ENCODE measurements at places on chromosomes 6 and 20.

- no peak for DNase-seq
These were observed 69.8 kb downstream of the DST start for GRCh38 chr6:56572788-56573471.

DNA sequence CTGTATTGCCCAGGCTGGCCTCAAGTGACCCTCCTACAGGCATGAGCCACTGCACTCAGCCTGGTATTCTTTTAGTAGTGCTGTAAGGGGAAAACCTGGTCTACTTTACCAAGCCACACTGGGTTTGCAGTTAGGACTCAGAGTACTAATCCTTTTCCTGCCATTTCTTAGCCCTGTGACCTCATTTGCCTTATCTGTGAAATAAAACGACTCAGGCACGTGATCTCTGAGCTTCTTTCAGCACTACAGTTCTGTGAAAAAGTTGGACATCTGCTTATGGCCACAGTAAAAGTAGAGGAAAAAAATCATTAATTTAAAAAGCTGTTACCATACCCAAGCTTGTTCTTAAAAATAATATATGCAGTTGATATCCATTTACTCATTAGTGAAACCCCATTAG, 1007.5 kb downstream of the KIF16B start:
- DNase-seq, result no peak

- DNase-seq, result no peak
These were observed 154.9 kb downstream of the SOX4 start for GRCh38 chr6:21748343-21749056.

- no peak for DNase-seq
These were observed 22.2 kb upstream of the GABRR1 start for GRCh38 chr6:89239338-89239737.

All from effector CD8-positive, alpha-beta T cell (primary cell).